ENCODE measurements at places on chromosomes 4 and X.

DNA sequence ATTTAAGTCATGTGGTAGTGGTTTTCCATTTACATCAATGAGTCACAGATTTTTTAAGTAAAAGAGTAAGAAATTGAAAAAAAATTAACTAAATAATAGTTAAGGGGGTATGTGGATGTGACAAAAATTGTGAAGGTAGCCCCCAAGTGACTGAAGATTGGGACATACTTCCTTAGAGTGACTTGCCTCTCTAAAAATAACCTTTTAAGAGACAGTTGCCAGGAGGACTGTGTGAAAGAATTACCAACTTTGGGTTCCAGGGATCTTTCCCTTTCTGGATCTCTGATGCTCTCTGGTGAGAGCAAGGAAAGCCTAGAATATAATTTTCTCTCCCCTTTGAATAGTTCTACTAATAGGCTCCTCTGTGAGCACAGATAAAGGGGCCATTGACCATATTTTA, 42.7 kb downstream of the NHSL2 start:
- DNase-seq, result no peak

DNA sequence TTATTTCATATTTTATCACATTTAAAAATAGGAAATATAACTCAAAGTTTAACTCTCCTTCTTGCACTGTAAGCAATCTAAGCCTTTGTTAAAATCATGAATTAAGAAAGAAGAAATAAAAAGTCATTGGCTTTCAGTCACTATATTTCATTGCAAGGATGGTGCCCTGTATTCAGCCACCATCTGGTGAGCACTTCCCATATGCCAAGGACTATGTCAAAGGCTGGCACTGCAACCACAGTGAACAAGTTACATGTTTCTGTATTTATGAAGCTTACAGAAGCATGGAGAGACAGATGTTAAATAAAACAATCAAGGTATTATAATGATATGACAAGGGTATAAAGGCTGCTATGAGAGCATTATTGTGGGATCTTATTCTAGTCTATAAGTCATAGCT, 68.6 kb downstream of the PRKG2 start:
- no peak for DNase-seq

DNA sequence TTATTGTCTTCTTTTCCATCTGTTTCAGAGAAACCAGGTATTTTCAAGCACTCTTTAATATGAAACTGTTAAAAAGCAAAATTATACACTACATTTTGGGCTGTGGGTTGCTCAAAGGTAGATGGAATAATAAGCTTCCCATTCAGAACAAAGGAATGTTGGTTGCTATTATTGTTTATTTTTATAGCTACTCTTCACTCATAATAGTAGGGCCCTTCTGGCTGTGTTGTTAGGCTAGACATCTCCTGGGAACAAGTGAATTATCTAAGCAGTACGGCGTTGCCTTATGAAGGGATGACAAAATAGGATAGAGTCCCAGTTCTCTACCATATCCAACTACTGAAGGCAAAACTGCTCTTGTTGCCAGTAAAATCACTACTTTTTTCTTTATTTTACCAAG, 34.2 kb downstream of the TENM3 start:
- peak; percentile 53 for DNase-seq

DNA sequence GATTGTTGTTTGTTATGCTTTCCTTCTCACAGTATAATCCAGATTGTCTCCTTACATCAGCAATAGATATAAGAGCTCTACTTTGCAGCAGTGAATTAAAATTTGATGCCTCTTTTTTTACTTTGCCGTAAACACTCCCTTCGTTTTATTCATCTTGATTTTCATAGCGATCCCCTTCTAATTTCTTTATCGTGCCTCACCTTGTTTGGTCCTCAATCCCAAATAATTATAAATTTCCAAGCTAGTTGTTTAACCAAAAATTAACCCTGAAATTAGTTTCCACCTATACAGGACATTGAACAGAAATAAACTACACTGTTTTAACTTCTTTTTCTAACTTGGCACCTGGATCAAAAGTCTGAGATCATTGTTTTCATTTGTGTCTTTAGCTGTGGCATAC, 35.1 kb upstream of the GRID2 start:
- DNase-seq, result no peak

DNA sequence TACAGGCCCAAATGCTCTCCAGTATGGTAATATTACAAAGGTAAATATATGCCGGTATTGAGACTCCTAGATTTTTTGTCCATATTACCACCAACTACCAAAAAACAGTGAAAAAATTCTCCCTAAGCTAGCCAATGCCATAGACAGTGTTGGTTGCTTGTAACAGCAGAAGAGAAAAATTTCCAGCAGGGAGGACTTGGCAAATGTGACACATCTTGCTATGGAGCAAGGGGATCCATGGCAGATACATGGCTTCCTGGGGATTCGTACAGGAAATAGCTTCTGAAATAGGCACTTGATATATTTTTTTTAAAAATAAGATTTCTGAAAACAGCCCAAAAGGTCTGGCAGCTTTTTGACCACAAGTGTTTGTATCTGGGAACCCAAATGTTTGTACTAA, 14.6 kb downstream of the SLITRK4 start:
- no peak for DNase-seq

DNA sequence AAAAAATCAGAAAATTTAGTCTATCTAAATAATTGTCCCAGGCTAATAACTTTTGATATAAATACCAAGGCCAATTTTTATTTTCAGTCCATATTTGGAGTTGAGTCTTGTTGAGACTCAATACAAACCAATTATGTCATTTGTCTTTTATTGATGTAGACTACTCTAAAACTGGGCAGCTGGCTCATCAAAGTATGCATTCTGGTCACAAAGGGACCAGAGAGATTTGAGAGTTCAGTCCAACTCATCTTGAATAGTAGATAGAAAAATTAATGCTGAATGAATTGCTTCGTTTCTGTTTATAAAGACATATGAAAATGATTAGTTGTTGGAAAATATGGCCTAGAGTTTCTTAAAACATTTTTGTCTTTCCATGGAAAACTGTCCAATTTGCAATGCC, 412.5 kb upstream of the KLHL4 start:
- no peak for DNase-seq

- no peak for DNase-seq
Measured at GRCh38 chr4:2299794-2300193, 37.9 kb upstream of the MXD4 start.
